ENCODE measurements at places on chromosomes 2 and 18.

DNA sequence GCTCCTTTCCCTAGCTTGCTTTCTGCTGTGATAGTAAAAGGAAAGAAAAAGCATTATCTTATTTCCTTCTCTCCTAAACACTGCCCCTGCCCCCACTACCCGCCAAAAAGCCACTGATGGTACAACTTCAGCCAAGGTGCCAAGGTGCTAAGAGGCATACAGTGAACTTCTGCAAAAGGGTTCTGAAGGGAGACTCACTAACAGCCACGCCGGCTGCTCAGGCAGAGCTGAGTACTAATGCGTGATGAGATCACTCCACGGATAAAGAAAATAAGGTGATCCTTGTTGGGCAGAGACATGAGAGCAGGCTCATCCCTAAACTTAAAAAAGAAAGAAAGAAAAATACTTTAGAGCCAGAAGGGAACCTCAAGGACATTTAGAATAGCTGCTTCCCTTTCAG is 60.5 kb upstream of the PXDN start:
- no peak for DNase-seq

GRCh38 chr2:8548619-8549150 is 133.2 kb upstream of the ID2 start:
- no peak for DNase-seq

GRCh38 chr2:172208791-172209325 is 106.2 kb upstream of the DLX2 start:
- DNase-seq, result no peak

DNA sequence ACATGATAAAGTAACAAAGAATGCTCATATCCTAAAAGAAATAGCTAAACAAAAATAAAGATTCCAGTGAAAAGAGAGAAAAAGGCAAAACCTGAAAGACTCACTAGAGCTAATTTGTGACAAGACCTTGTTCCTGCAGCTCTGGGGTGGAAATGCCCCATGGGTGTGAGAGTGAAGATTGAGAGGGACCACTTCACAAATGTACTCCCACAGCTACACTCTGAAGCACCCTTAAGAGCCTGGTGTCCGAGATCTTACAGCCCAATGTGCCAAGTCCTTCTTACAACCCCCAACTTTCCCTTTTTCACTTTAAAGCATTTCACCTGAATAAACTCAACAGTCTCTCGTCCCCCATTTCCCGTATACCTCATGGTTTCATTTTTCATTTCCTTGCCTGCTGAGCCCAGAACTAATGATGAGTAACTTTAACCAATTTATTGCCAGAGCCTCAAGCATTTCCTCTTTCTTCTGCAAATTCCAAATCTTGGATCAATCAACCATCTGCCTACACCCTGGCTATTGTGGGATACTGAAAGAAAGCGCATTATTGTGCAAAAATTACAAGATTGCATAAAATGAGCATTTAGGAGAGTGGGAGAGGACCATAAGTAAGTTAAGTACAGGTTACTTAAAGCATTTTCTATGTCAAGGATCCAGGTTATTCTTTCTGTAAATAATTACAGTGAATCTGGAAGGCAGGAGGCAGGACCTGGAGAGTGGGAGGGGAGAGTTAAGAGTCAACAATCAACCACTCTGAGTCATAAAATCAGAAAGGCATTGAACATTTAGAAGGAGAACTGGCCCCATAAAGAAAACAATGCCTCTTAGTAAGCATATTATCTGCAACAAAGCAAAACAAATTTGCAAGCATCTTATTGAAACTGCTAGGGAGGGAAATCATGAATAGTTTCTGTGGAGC is 804.4 kb upstream of the CELF4 start:
- no peak for DNase-seq

- no peak for DNase-seq
Measured at GRCh38 chr2:120222186-120223033, 790 bp downstream of the TMEM185B start.

DNA sequence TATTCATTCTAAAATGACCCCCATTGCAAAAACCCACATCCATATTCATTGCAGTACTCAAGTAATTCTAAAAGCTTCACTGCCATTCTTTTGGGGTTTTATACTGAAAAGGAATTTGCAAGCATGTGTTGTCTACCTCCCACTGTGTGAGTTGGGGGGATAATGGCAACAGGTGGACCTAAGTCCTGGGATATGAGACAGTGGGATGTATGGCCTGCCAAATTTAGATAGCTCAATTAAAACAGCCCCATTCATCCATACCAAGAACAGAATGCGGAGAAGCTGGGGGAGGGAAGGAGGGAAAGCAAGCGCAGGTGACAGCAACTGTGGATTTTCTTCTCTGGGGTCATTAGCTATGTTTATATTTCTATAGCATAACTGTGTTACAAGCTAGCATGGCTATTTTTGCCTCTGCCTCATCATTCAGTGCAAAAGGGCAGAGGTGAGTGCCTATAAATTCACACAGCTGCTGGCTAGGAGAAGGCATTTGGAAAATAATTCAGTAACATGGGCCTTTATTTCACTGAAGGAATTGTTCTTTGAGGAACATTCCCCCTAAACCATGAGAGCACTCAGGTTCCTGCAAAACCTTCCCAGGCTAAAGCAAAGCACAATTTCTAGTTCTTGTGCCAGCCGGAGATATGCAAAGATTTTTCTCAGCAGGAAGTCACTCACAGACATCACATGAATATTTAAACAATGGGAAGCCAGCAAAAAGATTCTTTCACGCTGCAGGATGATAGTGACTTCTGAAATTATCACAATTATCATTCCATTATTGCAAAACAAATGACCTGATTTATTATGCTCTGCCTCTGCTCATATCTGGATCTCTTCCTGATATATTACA is 393.9 kb upstream of the ACVR2A start:
- no peak for DNase-seq

GRCh38 chr2:239959059-239959971 is 65.8 kb downstream of the NDUFA10 start:
- no peak for DNase-seq

GRCh38 chr2:209146682-209147320 is 277.0 kb upstream of the MAP2 start:
- DNase-seq, result no peak
